ENCODE measurements at places on chromosomes 6 and 20. TPM values are rescaled to one million over a fixed set of nuclear protein-coding genes. Genes with fewer than 3 reads are reported as not detected.

The HTR1B gene
- total RNA-seq: 6.1 TPM

The NRSN1 gene
- total RNA-seq: not detected

The MKKS gene
- total RNA-seq: 6.2 TPM

The PGC gene
- total RNA-seq: not detected

The MICB gene
- total RNA-seq: 19.6 TPM

The MAP7 gene
- total RNA-seq: 0.25 TPM

The UNC5CL gene
- total RNA-seq: not detected

The GNRH2 gene
- not detected for total RNA-seq

The ZNF165 gene
- total RNA-seq: 0.49 TPM

The SLC22A16 gene
- not detected for total RNA-seq

The THBS2 gene
- total RNA-seq: 0.67 TPM

The AURKA gene
- total RNA-seq: 57.6 TPM

The OR2B6 gene
- not detected for total RNA-seq
